ENCODE measurements at places on chromosomes 12 and 14.

- no peak for DNase-seq
Observed at GRCh38 chr12:88035907-88036289, 6.7 kb upstream of the C12orf50 start.

GRCh38 chr12:126926023-126926594 lies 1340.9 kb upstream of the TMEM132C start:
- DNase-seq, result no peak

- DNase-seq, result no peak
Observed at GRCh38 chr14:51697848-51698247, 46.1 kb downstream of the FRMD6 start.

GRCh38 chr12:42534184-42534838 lies 55.2 kb downstream of the PRICKLE1 start:
- no peak for DNase-seq

GRCh38 chr12:89756585-89757398 lies 48.2 kb upstream of the ATP2B1 start:
- peak; percentile 37 for DNase-seq
